ENCODE measurements at places on chromosomes 11 and 22. TPM values are rescaled to one million over a fixed set of nuclear protein-coding genes. Genes with fewer than 3 reads are reported as not detected.

DNA sequence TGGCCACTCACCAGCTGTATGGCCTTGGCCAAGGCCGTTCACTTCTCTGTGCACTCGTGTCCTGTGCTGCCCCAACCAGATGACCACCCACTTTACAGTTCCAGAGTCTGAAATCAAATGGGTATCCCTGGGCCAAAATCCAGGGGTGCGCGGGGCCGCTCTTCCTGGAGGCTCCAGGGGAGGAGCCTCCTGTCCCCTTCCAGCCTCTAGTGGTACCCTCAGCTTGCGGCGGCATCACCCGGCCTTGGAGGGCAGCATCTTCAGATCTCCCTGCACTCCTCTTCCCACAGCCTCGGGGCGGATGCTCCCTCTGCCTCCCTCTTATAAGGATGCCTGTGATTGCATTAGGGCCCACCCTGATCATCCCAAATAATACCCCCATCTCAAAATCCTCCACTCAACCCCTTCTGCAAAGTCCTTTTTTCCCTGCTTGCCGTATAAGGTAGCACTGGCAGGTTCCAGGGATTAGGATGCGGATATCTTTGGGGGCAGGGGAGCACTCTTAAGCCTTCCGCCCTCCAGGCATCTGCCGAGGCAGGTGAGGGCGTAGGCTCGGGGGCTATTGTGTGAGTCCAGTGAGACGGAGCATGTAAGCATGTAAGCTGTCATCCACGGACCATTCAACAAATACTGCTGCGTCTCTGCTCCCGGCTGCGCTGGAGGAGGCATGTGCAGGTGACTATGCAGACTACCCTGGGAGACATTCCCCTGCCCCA lies 24.4 kb upstream of the SHISAL1 start:
- DNase-seq = no peak

DNA sequence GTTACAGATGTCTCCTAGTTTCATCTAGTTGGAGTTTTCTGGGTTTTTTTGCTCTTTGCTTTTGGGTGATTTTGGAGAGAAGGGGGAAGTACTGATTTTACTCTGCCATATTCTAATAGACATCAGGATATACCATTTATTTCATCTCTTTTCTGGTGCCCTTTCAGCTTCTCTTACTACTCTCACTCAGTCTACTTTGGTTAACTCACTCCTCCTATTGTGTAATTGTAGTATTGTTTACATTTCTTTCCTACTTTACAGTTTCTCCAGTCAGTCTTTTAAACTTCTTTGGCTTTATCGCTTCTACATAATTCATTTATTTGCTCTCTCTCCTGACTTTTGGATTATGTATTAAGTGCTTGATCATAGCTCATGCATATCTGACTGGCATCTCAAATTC lies 6.5 kb downstream of the ANKRD42 start:
- DNase-seq = no peak

DNA sequence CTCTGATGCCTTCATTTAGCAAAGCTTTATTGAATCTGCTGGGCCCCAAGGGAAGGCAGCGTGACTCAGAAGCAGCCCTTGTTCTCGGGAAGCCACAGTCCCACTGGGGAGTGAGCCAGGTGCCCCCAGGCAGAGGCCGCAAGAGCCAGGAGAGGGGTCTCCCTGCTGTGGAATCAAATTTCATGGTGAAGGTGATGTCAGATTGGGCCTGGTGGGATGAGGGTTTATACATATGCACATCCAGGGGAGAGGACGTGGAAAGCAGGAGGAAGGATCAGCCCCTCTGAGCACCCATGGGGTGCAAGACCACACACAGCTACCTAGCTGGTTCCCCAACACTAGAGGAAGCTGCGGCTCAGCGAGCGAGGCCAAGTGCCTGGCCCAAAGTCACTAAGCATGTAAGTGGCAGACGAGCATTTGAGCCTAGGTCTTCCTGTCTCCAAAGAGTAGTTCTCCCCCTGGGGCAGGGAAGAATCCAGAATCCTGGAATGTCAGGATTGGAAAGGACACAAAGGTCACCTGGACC lies 2.0 kb downstream of the SYNGR1 start:
- DNase-seq = no peak

DNA sequence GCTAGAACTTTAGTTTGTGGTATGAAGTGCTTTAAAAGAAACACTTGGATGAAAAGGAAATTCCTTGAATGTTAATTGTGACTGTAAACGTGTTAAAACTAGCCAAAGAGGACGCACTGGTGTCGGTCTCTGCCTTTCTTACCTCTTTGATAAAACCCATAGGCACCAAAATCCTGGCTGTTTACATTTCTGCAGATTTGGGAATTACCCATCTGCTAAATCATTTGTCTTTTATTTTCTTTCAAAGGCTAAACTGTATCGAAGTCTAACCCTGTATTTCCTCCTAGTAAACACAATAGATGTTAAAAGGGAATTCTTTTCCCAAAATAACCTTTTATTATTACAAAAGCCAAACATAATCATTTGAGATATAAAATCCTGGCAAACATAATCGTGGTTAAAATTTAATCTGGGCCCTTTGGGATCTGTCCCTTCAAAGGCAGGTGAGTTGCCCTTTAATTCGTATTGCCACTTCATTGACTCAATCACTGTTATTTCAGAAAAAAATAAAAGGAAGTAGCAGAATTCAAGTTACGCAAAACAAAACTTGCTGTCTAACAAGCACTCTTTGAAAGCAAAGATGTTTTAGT lies 2.4 kb downstream of the RASSF10 start:
- no peak for DNase-seq

GRCh38 chr11:714436-714835 lies 8.4 kb downstream of the EPS8L2 start:
- no peak for DNase-seq

GRCh38 chr11:121670266-121670665 lies 217.5 kb upstream of the SORL1-AS1 start:
- DNase-seq = no peak

- no peak for DNase-seq
Observed at GRCh38 chr11:7413961-7414915, 71.1 kb upstream of the OLFML1 start.

GRCh38 chr11:100810146-100810545 lies 123.1 kb downstream of the ARHGAP42 start:
- no peak for DNase-seq

GRCh38 chr11:12585861-12586260 lies 88.4 kb upstream of the TEAD1 start:
- no peak for DNase-seq

DNA sequence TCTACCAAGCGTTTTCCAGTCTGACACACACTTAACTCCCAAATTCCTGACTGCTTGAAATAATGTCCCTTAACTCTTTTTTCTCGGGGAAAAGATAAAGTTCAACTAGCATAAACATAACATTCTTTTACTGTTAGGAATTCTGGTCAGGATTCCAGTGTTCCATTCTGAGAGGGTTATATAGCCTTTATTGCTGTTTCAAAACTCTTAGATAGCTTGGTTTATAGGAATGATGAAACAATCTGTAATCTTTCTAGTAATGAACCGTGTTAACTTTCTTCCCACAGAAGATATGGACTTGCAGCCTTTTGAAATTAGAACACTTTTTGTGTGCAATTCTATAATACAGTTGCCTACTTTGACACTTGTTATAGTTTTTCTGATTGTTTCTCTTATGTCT lies 8.6 kb downstream of the REXO2 start:
- no peak for DNase-seq

GRCh38 chr11:32331792-32332191 lies 103.5 kb downstream of the WT1 start:
- DNase-seq = no peak

DNA sequence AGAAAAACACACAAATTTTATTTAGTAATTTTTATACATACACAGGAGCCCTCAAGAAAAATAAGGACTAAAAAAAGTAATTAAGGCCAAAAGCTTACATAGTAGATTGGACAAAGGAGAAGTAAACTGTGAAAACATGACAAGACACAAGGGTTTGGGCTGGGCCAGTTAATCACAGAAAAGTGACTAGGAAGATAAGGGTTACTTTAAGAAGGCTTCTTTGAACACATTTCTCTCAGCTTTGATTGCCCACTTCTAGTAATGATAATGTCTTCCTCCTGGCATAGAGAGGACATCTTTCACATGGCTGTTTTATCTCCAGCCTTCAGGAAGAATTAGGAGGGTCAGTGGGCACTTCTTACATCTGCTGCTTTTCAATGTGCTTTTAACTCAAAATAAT lies 3.4 kb downstream of the RNF141 start:
- DNase-seq = no peak

GRCh38 chr11:24093375-24093774 lies 403.5 kb upstream of the LUZP2 start:
- DNase-seq = no peak

DNA sequence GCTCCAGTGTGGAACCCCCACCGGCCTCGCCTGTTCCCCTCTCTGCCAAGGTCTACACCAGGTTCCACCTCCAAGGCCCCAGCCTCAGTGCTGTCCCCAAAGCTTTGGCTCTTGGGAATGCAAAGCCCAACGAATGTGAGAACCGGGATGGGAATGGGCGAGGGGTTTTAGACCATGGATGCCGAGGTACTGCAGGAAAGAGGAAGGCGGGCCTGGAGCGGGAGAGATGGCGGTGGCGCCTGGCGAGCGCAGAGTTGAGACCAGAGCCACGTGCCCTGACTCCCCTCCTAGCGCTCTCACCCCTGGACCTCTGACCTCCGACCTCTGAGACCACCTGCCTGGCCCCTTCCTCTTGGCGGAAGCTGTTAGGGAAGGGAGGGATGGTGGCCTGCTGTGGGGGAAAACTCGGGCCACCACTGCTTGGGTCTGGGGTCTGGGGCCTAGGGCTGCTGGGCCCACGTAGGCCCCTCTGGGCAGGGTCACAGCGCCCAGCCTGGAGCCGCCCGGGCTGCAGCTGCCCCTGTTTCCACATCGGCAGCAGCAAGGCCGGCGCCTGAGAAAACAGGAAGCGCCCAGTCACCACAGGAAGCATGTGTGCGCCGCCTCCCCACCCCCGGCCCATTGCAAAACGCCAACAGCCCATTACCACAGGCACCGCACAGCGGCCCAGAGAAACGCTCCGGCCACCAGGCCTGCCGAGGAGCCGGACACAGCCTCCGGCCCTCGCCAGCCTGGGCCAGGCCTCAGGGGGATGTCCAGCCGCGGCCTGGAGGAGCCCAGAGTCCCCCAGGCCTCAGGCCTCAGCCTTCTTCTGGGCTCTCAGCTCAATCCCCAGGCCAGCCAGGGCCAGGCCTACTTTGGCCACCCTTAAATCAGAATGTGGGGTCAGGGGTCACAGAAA lies 13.8 kb upstream of the SLC39A13 start:
- no peak for DNase-seq

DNA sequence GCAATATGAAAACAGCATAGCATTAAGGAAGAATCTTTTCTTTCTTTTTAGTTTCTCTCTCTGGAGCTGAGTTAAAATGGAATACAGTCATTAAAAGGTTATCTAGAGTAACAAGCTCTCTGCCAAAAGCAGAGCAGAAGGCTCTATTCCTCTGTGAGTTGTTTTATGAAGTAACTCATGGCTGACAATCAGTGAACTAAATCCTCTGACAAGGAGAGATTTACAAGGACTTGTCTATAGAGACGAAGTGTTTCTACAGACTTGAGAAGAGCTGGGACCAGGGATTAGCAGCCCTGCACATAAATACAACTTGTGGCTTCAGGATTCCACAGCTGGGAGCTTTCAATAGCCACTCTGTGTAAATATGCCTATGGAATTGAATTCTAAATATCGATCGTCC lies 192.5 kb upstream of the RAG2 start:
- DNase-seq = no peak

- DNase-seq = no peak
Observed at GRCh38 chr11:126165757-126166156, 45.7 kb downstream of the RPUSD4 start.

DNA sequence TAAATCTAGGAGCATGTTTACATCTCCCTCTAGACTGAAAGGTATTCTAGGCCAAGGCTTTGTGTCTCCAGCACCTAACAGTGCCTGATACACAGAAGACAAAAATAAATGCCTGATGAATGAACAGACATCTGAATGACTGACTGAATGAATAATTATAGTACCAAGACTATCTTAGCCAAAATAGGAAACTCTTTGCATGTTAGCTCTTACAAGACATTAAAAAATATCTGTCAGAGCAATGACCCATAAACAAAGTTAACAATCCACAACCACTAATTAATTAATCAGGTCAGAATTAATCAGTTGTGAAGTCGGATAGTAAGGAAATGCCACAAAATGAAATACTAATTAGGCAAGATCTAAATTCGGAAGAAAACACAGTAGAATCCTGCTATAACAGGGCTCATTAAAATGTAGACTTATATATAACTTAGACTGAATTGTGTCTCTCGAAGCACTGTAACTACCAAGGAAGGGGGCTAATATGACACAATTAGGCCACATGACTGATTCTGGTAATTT lies 45.5 kb upstream of the POU2AF2 start:
- no peak for DNase-seq

GRCh38 chr22:49370627-49371301 lies 456.9 kb downstream of the BRD1 start:
- DNase-seq = no peak

DNA sequence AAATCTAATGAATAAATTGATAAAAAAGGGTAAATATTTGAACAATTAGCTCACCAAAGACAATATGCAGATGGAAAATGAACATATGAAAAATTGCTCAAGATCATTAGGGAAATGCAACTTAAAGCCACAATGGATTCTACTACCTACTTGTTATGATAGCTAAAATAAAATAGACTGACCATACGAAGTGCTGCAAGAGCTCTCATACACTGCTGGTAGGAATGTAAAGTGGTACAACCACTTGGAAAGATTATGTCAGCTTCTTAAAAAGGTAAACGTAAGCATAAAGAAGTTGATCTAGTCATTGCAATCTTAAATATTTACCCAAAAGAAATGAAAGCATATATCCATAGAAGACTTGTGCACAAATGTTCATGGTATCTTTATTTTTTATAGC lies 504.2 kb upstream of the ARHGAP42 start:
- no peak for DNase-seq

GRCh38 chr22:46890819-46891218 lies 128.4 kb downstream of the TBC1D22A start:
- no peak for DNase-seq

The CASP12 gene
- 0.65 TPM for total RNA-seq

The ARHGEF17 gene
- 30.7 TPM for total RNA-seq

The OMP gene
- total RNA-seq = not detected

The DNAJC4 gene
- 21.4 TPM for total RNA-seq

The ANGPTL5 gene
- 0.56 TPM for total RNA-seq

The TRIM51 gene
- not detected for total RNA-seq

The SLC1A2 gene
- total RNA-seq = 5.0 TPM

The TMEM41B gene
- total RNA-seq = 23.8 TPM

The KRTAP5-10 gene
- not detected for total RNA-seq

The TPBGL gene
- total RNA-seq = not detected
